ENCODE measurements at places on chromosomes 7 and 10.

- no peak for DNase-seq
Observed at GRCh38 chr7:34844936-34845665, 187.1 kb downstream of the NPSR1 start.

- DNase-seq: no peak
Observed at GRCh38 chr7:33692956-33693355, 212.4 kb upstream of the BMPER start.

DNA sequence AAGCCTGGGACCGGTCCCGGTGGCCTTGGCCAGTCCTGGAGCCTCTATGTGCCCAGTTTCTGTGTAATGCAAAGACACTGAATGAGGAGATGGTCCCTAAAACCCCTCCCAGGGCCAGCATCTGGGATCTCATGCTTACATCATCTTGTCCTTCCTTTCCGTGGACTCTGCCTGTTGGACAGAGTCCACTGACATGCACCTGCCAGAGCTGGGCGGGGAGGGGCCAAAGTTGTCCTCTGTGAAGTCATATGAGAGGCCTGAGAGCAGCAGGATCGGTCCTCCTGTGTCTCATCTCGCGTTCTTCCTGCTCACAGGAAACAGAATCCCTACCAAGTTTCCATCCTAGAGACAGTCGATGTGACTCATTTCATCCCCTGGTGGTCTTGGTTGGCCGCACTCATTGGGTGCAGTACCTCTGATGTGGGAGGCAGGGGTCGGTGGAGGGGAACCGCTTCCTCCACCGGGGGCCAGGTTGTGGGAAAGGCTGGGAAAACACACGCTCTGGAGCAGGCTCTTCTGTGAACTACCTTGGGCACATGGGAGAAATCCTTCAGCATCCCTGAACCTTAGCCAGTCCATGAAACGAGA is 389.6 kb upstream of the PODXL start:
- DNase-seq: no peak

DNA sequence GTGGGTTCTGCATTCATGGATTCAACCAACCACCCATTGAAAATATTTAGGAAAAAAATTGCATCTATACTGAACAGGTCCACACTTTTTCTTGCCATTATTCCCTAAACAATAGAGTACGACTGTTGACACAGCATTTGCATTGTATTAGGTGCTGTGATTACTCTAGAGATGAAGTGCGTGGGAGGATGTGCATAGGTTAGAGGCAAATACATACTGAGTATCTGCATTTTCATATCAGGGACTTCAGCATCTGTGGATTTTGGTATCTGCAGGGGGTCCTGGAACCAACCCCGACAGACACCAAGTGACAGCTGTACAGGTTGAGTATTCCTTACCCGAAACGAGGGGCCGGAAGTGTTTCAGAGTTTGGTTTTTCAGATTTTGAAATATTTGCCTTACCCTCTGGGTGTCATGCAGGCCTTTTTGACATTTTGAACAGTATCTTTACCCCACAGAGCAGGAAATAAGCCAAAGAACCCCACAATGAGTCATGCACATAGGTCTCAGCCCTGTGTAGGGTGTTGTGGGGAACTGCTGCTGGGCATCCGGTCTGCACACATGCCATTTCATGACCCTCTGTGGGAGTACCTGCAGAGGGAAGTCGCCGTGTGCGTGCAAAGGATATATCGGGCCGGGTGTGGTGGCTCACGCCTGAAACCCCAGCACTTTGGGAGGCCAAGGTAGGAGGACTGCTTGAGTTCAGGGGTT is 14.5 kb downstream of the NUDT5 start:
- no peak for DNase-seq

DNA sequence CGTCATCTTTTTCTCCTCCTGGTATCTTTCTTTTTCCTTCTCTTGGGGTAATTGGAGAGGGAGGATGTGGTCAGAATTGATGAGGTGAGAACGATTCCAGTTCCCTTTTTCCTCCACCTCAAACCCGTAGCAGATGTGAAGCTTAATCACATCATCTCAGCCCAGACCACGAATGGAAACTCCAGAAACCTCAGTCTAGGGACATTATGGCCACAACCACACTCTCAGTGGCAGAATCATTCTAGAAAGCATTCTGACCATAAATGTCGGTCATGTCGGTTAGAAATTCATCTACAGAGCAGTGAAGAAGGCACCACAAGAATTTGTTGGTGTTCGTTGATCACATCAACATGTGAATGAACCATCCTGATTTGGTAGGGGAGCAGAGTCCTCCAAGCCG is 78.7 kb downstream of the GATA3 start:
- DNase-seq: no peak

DNA sequence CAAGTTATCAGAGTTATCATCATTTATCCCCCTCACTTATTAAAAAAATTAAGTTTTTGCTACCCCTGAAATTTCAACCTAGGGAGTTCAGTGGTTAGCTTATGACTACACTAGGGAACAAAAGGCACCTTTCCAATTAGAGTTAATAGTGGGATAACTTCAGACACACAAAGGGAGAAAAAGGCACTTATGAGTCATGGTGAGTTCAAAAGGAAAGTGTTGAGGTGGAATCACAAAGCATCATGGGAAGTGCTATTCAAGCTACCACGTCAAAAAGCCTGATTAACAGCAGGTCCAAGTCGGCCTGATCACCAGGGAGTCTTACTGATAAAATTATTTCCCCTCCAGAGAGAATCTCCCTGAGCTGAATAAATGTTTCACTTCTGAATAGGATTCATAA is 165.7 kb downstream of the C7orf25 start:
- DNase-seq: no peak

GRCh38 chr10:21172542-21172929 is 275.4 kb upstream of the NEBL start:
- no peak for DNase-seq

- no peak for DNase-seq
Observed at GRCh38 chr10:11284291-11285085, 266.8 kb downstream of the CELF2 start.

GRCh38 chr10:35784751-35785150 is 142.7 kb upstream of the FZD8 start:
- DNase-seq: no peak

- no peak for DNase-seq
Observed at GRCh38 chr10:117391436-117392205, 16.4 kb upstream of the PDZD8 start.

DNA sequence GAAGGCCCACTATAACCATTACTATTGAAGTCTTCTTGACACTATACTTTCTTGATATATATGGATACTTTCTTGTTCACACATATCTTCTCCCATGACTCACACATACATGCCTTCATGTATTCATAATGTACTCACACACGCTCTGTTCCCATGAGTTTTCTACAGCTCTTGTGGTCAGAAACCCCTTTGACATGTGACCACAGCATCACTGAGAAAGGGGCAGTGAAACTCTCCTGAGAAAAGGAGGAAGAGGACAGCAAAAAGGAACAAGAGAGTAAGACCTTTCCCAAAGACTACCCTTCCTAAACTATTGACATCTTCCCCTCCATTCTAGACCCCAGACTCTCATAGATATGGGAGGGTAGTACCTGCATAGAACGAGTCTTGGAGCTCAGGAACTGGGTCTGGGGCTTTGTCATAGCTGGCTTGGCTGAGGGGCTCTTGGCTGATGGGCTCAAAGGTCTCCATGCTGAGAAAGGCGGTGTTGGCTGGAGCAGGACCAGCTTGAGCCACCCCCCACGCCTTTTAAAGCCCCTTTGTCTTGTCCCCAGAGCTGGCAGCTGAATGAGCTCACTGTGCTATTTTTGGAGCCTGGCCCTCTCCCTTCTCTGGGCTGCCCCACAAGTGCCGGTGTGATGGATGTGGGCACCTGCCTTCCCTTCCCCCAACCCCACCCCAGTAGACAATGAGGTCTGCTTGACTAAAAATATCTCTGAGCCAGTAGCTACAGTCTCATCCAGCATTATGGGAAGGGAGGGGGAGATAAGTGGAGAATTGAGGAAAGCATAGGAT is 5.1 kb downstream of the SYNPO2L start:
- DNase-seq: no peak

- DNase-seq: no peak
Observed at GRCh38 chr7:85392326-85392725, 205.5 kb upstream of the SEMA3D start.

DNA sequence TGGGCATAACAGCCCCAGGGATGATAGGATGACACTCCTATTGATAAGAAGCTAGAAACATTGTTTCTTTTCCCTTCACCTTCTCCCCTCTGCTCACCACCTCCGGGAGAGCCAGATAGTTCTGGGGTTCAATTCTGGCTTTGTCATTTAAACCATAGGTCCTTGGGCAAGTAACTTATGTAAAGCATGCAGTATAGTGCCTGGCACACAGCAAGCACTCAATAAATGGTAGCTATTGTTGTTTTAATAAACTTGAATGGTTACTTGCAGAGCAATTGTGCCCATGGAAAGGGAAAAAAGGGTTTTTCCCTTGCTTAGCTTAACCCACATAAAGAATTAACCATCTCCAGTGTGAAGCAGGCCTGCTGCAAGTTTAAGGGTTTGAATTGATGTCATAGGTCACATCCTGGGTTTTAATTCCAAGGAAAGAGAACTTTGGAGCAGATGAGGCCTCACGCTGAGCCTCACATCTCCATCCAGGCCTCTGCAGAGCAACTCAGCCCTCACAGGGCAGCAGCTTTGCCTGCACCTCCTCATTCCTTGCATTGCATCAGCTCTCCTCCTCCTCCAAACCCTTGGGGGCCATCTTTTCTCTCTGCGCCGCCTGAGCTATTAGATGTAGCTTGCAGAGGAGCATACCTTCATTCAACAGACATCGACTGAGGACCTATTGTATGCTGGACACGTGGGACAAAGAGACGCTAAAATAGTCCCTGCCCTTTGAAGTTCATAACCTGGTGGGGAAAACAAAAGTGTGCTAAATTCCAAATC is 22.9 kb downstream of the ZNF775 start:
- no peak for DNase-seq

DNA sequence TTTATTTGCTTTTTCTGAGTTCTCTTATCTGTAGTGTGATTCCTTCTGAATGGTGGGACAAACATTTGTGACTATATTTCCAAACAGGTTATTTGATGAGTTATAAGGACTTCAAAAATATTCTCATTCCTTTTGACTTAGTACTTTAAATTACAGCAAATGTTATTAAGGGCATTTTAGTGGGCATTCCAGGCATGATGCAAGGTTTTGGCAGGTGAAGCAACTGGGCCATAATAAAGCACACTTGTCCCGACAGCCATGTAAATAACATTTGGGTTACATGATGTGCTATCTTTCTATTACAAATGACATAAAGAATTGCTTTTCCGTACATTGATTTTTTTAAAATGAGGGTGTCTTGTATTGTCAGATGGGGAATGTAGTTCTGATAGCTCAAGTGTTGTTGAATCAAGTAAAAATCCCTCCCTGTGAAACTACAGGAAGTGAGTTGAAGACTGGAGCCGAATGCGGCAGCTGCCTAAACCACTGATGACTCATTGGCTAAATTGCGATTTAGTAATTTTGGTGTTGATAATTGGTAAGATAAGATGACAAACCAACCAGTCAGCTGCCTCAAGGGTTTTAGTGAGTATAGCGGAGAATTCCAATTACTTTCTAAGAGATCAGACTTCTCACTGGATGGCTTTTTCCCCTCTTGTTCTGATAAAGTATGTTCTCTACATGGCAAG is 231.3 kb upstream of the NPY start:
- no peak for DNase-seq

DNA sequence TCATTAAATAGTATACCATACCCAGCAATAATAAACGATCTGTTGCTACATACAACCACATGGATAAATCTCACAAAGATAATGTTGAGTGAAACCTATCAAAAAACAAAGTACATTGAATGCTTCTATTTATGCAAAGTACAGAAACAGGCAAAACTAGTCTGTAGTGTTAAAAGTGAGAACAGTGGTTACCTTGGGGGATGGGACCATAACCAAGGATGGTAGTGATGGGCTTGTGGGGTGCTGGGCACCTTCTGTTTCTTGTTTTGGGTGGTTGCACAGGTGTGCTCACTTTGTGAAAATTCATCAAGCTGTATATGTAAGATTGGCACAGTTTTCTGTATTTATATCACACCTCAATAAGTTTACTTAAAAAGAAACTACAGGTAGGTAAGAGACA is 105.7 kb downstream of the ATE1 start:
- DNase-seq: no peak

GRCh38 chr7:16754856-16755317 is 1.3 kb downstream of the TSPAN13 start:
- no peak for DNase-seq

DNA sequence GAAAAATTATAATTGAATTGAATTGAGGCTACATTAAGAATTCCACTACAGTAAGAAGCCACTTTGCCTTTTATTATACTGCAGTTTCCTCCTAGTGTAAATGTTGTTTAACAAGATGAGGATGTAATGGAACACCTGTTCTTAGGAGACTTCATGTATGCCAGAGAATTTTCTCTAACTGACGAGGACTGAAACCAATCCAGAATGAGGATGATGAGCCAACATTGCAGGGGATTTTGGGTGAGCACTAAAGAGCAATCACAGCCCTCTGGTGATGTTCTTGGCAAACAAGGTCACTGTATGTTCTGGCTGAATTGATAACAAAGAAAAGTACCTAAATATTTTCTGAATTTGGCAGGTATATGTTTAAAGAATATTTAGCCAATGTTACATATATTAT is 60.9 kb downstream of the RELN start:
- no peak for DNase-seq

DNA sequence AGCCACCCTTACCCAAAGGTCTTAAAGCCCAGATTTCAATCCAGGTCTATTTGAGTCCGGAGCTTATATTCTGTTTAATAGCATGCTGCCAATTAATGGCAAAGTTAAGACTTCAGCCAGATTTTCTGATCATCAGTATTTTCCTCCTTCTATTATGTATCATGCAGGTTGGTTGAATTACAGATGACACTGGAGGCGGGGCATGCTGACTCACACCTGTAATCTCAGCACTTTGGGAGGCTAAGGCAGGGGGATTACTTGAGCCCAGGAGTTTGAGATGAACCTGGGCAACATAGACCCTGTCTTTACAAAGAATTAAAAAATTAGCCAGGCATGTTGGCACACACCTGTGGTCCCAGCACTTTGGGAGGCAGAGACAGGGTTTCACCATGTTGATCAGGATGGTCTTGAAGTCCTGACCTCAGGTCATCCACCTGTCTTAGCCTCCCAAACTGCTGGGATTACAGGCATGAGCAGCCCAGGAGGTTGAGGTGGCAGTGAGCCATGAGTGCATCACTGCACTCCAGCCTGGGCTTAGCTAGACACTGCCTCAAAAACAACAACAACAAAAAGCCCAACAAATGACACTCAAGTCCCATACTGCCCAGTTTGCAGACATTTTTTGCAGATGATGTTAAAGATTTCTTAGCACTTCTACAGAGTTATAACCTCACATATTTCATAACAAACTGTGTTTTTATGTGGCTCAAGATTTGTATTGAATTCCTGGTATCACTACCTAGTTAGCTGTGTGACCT is 62.5 kb downstream of the MCU start:
- DNase-seq: no peak

DNA sequence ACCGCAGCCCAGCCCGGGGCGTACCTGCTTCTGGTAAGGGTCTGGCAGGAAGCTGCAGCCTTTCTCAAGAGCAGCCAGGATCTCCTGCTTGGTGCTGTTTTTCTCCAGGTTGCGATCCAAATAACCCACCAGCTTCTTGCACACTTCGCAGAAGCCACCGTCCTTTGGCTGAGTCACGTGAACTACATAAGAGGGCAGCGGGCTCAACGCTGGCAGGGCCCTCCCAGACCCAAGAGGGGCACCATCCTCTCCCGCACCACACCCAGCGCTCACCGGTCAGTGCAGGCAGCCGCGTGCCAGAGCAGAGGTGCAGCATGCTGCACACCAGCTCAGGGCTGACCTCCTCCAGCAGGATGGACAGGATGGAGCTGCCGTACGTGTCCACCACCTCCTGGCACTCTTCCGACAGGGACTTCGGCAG is 31.6 kb downstream of the PSAP start:
- no peak for DNase-seq

- DNase-seq: no peak
Observed at GRCh38 chr10:121792198-121792597, 135.6 kb downstream of the ATE1 start.

Measured in GM12891 (cell line).